ENCODE measurements at places on chromosomes 1 and 21.

DNA sequence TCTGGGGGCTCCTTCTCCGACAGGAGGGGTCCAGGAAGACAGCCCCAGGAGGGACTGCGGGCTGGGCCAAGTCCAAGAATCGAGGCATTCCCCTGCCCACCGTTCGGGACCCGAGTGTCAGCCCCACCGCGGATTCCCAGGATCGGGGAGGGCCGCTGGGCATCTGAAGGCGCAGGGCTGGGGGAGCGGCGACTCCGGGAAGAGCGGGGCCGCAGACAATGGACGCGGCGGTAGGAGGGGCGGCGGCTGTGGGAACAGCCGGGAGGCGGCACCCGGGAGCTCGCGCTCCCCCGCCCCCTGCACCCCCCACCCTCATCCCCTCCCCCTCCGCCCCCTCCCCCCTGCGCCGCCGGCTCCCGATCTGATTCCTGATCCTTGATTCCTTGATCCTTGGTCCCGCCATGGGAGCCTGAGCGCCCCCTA lies at the start of gene VANGL2:
VANGL2 (plus strand) TSS at position 342 of the 423 bp plus-strand sequence. CDS start 15,274 bp downstream, outside the sequence.
- DNase-seq = no peak

GRCh38 chr21:45421071-45421845 lies 16.3 kb downstream of the COL18A1 start:
- DNase-seq = no peak

GRCh38 chr1:195236991-195237889 lies 1371.0 kb downstream of the KCNT2 start:
- no peak for DNase-seq

GRCh38 chr1:179016706-179017382 lies 8.8 kb upstream of the FAM20B start:
- DNase-seq = peak; percentile 87

- DNase-seq = no peak
Measured at GRCh38 chr21:34792504-34793089, 123.8 kb downstream of the CLIC6 start.

- DNase-seq = no peak
Measured at GRCh38 chr1:173988068-173988467, 34.1 kb downstream of the RC3H1 start.

- peak; percentile 89 for DNase-seq
Measured at GRCh38 chr1:158124999-158125398, 55.7 kb upstream of the CD1D start.

DNA sequence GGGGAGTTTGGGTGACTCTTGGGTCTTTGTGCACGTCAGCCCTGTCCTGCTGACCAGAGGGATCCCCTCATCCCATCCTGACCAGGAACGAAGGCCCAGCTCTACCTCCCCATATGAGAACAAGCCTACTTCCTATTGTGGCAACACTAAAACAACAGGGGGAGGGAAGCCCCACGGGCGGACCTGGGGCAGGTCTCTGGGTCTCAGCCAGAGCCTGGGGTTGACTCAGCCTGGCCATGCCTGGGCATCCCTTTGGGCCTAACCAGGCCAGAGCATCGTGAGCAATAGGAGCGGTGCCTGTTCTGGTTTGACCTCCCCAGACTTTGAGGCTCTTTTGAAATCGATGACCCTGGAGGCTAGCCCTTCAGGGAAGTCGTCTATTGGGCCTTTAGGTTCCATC lies 16.8 kb downstream of the RPS6KA1 start:
- DNase-seq = no peak

DNA sequence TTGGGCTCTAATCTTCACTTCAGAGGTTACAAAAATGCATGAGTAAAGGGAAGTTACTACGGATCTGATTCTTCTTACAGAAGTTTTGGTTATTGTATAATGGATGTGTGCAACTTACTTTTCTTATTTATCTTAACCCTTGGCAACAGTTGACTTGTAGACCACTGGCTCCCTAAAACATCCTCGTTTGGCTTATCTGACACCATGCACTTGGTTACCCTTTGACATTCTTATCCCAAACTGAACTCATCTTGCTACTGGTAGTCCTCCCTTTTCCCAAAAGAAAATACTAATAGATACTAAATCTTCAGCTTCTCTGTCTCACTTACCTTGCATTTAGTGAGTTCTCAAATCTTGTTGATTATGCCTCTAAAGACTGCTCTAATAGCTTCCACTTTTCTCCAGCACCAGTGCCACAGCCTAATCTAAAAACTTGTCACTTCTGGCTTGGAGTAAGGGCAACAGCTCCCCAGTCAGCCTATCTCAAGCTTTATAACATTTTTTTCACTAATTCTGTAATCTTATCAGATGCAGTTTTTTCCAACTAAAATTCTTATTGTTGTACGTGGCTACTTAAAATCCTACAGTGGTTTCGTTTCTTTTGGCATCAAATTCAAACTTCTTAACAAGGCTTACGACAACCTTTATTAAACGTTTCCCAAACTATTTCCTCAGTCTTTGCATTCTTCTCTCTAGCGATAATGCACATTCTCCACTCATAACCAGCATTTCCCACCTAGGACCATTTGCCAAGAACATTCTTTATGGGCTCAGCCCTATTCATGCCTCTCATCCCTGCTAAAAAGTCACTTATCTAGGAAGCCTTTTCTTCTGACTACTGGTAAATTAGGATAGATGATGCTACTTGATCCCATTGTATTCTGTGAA lies 204.2 kb downstream of the KCNT2 start:
- DNase-seq = no peak

- DNase-seq = peak; percentile 98
Measured at GRCh38 chr1:244322791-244323521, 128.8 kb downstream of the ADSS2 start.

- no peak for DNase-seq
Measured at GRCh38 chr1:93033785-93034184, 45.3 kb upstream of the MTF2 start.

DNA sequence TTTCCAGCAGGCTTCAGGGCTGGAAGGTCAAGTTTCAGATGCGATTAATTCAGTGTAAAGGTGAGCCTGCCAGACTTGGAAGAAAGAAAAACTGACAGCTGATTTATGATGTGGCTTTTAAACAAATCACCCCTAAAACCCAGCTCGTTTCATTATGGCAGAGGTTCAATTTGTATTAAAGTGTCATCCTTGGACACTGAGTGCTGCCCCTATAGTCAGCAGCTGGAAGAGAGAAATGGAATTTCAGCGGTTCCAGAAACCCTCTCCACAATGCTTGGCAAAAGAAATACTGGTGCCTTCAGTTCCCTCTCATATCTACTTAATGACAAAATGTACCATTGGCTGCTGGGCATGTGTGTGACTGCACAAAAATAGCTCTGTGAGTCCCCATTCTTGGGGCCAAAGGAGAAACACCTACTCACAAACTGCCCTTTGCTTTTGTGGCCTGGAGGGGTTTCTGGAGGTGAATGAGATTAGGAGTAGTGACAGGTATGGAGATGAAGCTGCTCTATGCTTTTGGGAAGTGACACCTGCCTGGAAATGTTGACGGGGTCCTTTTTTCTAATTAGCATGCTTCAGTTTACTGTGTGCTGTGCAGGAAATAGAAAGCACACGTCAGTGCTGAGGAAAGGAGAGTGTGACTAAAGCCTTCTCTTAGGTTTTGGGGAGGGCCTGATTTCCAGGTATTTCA lies 95.1 kb upstream of the TSPAN2 start:
- peak; percentile 84 for DNase-seq

DNA sequence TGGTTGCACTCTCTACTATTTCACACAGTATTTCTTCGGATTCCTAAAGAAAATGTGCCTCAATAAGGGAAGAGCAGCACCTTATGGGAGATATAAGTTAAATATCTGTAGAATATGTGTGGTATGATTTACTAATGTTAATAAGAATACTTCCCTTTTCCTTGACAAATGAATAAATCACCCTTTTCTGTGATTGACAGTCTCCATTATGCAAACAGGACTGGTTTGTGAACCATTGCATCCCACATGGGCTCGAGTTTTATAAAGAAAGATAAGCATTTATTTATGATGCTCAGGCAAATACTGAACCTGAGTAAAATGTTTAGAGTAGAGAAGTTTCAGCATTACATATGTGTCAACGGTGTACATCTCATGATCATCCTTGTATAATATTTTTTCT lies 587.7 kb upstream of the BRINP3 start:
- no peak for DNase-seq
